ENCODE measurements at places on chromosomes 5 and 9.

DNA sequence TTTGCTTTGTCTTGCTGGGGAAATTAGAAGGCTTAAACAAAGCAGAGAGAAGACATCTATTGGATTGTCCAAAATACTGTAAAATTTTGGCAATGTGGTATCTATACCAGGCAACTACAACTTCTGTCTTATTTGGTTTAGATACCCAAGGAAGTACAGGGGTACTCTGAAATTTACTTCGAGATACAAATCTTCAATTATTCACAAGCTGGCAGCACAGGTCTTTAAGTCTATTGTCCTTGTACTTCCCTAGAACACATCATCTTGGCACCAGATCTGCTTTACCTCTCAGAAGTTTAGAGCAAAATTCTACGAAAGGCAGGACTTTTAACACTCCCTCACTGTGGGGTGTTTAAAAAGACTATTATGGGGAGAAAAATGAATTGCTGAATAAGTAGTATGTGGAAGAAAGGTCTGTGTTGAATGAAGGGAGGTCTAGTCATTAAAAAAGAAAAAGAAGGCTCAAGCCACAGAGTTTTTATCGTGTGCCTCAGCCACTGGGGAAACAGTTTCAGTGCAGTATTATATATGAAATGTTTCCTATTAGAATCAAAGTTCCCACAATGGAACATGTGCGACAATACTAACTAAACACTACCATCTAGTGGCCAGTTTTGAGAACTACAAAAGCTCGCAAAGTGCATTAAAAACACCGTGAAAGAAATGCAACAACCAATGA lies 93.7 kb downstream of the PDE4D start:
- DNase-seq, result no peak

- no peak for DNase-seq
Measured at GRCh38 chr5:131305138-131305689, 41.4 kb downstream of the CDC42SE2 start.

- no peak for DNase-seq
Measured at GRCh38 chr9:102072059-102072764, 333.8 kb upstream of the GRIN3A start.

GRCh38 chr5:64166201-64166959 lies 737 bp downstream of the RNF180 start:
- no peak for DNase-seq

DNA sequence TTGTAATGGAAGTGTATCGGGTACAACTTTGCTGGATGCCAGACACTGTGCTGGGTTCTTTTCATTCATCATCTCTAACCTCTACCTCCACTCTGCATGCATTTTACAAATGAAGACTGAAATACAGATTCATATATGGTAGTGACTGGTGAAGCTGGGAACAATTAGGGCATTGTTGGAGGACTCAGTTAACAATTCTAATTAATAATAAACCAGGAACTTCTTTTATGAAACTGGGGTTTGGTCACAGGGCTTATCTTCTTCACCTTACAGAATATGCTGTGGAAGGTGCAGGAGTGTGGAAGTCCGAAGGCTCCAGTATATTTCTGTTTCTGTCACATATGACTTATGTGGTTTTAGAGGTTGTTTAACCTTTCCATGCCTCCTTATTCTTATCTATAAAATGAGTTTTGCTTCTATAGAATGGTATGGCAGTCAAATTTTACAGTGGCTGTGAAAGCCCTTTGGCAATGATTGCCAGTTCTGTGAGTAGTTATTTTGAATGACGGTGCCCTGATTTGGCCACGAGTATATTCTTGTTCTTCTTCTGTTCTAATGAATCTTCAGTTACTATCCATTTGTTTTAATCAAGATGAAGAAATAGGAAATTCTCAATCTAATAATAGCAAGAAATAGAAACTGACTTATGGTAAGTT lies 284.7 kb downstream of the GABRB2 start:
- no peak for DNase-seq

- DNase-seq, result no peak
Measured at GRCh38 chr9:121298016-121298538, 30.1 kb downstream of the GSN start.

- DNase-seq, result no peak
Measured at GRCh38 chr9:14402583-14402982, 88.6 kb upstream of the NFIB start.

DNA sequence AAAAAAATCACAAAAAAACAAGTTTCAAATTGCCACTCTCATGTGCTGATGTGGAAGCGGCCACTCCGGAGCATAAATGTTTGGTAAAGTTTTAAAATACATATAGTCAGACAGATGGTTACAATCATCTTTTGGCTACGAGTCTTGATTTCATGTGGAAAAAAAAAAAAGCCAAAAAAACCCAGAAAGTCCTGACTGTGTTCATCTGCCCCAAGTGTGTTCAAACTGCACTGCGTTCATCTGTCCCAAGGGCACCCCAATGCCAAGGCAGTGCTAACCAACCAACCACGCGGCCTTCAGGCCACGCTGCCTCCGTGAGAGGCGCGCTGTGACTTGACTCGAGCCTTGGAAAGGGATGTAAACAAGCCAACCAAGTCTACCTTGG lies 127.1 kb downstream of the MYO10 start:
- DNase-seq, result no peak

GRCh38 chr5:6483880-6484382 lies 35.3 kb downstream of the UBE2QL1 start:
- no peak for DNase-seq

GRCh38 chr5:43110606-43111170 lies 10.0 kb upstream of the ZNF131 start:
- DNase-seq, result no peak

DNA sequence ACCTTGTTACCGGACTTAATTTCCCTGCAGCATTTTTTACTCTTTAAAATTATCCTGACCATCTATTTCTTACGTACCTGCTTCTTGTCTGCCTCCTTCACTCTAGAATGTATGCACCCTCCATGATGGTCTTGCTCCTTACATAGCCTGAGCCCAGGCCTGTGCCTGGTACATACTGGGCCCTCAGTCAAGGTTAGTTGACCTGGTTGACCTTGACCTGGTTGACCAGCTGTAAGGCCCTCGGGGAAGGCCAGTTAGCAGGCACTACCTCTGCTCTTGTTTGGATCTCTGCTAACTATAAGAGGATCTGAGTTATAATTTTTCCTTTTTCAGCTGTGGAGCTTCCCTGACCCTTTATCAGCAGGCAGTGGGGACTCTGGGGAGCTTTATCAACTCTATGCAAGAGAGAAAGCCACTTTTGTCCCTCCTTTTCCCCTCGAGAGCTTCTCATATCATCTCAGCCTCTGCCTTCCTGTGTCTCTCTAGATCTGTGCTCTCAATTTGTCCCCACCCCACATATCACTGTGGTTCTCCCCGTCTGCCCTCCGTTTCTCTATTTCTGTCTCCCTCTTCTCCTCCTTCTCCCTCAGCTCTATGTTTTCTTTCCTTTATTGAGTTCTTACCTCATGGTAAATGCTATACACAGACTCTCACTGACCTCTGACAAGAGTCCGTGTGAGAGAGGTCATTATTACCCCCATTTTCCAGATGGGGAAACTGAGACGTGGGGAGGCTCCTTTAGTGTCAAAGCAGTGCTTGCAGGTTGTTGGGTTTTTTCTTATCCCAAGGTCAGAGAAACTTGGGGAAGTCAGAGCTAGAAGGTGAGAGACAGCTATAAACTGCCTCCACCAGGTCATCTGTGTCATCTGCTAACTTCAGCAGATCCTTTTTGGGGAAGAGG lies 28.6 kb downstream of the SPRY4 start:
- DNase-seq, result no peak

DNA sequence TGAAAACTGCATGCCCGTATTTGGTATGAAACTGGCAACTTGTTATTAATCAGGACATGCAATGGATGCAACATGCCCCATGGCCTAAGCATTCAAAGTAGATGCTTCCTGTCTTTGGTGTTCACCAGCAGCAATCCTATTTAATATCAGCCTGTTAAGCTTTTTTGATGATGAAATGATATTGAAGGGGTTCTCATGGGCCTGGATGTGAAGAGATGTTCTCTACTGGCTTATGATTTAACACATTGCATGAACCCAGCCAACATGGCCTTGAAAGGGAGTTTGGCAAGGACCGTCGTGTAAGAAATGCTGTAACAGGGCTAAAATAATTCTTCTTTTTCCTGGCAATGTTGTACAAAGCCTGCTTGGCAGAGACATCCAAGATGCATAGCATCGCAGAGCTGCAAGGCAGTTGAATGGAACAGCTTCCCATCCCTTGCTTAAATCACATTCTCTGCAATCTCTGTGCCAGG lies 111.2 kb downstream of the SMARCA2 start:
- DNase-seq, result no peak

- no peak for DNase-seq
Measured at GRCh38 chr9:128617943-128618342, 38.7 kb downstream of the DYNC2I2 start.

- DNase-seq, result no peak
Measured at GRCh38 chr5:17157294-17157693, 60.1 kb upstream of the BASP1 start.

DNA sequence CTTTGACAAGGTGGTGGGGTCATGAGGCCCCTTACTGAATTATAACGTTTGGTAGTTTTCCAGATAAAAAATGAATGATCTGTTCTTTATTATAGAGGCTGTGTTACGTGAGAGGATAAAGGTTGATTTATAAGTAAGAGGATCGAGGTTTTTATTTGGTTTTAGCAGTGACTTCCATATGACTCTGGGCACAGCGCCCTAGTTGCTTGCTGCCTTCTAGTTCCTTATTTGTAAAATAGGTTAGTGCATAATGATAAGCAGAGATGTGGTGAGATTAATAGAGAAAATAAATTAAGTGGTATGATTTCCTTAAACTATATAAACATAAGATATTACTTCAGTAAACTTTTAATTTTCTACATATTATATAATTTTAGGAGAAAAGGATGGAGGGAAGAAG lies 29.8 kb downstream of the MRRF start:
- no peak for DNase-seq

Measured in stimulated activated CD8-positive, alpha-beta memory T cell treated with anti-CD3 and anti-CD28 coated beads, Interleukin-15, amount 100 ng/mL, for 1 hour (primary cell).